ENCODE measurements at places on chromosomes 5 and 9.

- no peak for DNase-seq
Measured at GRCh38 chr5:16547200-16547842, 69.5 kb downstream of the RETREG1 start.

DNA sequence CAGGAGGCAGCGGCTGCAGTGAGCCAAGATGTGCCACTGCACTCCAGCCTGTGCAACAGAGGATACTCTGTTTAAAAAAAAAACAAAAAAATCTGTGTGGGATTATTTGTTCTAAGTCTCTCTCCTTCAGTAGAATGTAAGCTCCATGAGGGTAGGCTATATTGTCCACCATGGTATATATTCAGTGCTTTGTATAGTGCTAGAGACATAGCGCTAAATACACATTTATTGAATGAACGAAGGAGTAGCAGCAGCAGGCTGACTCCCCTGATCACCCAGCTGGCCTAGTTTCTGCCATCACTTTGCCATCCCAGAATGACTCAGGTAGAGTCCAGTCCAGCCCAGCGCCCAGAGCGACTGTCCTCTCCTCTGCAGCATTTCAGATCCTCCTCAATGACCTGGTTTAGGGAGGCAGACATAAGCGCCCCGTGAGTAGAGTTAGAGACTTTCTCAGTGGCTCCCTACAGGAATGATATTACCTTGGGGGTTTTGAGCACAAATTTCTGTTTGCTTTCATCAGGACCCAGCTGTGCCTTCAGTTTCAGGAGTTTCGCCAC, 716 bp downstream of the HARS1 start:
- no peak for DNase-seq

GRCh38 chr9:88383176-88383575, 5.1 kb upstream of the SPIN1 start:
- DNase-seq: no peak

- DNase-seq: no peak
Measured at GRCh38 chr9:95515272-95516113, 1.3 kb downstream of the PTCH1 start.

- DNase-seq: no peak
Measured at GRCh38 chr5:151647320-151647861, 39.3 kb downstream of the SPARC start.

DNA sequence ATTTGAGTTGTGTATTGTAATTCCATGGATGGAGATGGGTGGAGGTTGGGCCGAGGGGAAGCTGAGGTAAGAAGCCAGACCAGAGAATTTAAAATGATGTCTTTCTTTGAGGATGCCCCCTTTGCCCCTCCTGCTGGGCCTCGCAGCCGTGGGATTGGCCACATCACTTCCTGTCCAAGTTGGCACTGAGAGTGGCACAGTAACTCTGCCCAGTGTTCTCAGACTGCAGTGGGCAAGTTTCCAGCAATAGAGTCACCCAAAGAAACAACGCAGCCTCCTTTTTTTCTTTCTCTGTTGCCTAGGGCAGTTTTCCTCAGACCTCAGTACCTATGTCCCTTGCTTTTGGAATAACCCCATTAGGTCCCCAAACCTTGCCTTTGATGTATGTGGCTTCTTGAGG, 306.6 kb upstream of the DMRT1 start:
- DNase-seq: no peak

- DNase-seq: no peak
Measured at GRCh38 chr9:115292584-115293279, 174.8 kb upstream of the TNC start.

DNA sequence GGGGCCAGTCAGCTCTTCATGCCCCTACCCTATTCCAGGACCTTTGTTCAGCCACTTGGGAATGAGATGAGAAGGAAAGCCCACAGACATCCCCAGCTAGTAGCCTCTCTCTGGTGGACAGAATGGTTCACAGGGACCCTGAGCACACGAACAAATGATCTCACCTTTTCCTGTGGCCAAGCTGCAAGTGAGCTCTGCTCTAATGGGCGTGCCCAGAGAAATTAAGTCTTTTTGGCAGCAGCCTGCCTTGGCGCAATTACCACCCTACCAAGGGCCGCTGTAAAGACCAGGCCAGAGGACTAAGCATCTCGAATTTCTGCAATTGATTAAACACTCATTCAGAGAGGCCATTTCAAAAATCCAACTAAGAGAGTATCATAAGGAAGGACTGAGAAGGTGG, 56.0 kb downstream of the WHRN start:
- no peak for DNase-seq

GRCh38 chr9:129962889-129963703, 79.9 kb downstream of the FNBP1 start:
- no peak for DNase-seq

- DNase-seq: no peak
Measured at GRCh38 chr5:88388476-88389337, 120.1 kb upstream of the TMEM161B start.
